NCI-H2227 treated with DMSO at 0.1 percent for 48 hours (cell line): ENCODE measurements at places on chromosomes 1 and 21.
A peak's percentile ranks its signal among the peaks of the same experiment; 100 is the strongest.

DNA sequence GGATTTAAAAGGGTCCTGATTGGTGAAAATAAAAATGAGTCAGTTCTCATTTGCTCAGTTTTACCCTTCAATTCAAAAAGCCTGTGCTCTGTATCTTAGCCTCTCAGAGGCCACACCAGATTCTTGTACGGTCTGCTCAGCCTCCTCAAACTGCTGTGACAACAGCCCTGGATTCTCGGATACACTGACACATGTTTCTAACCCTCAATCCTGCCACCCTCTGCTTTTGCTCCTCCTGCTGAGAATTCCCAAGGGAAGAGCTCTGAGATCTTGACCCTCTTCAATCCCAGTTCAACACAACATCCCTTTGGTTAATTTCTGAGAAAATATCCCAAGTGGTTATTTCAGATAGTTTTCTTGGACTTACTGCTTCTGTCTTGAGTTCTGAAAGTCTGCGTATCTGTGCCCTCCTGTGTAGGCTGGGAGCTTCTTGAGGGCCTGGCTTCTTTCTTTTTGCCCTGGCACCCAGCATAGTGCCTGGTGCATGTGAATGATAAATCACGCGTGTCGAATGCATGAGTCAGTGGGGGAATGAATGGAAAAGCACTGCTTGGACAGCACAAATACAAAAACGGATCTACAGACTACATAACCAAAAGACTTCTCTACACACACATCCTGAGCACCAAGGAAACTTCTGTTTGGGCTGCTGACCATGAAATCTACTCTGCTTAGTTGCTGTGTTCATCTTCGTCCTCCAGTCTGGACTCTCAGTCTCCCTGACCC is 24.5 kb downstream of the IRF2BP2 start:
- DNase-seq = no peak

DNA sequence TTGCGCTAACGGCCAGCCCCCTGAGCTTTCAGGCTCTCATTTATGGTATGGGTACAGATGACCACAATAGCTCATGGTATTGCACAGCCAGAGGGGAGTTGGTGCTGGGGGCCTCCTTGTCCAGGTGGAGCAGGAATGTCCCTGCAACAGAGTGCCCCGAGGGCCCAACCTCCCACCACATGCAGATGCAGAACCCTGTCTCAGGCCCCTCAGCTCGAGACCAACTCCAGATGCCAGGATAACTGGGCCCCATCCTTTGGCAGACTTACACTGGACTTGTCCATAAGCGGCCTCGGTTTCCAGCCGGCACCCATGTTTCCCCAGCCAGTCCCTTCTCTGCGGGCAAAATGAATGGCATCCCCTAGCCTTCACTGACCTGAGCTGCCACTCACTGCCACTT is 67.1 kb downstream of the VWA5B1 start:
- DNase-seq = no peak

DNA sequence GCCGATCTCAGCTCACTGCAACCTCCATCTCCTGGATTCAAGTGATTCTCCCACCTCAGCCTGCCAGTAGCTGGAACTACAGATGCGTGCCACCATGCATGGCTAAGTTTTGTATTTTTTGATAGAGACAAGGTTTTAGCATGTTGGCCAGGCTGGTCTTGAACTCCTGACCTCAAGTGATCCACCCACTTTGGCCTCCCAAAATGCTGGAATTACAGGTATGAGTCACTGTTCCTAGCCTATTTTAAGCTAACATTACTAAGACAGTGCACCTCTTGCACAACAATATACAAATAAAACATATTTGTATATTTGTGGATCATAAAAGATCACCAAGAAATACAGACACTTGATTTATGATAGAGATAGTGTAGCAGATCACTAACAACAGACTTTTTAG is 139.1 kb downstream of the DUSP10 start:
- DNase-seq = no peak

DNA sequence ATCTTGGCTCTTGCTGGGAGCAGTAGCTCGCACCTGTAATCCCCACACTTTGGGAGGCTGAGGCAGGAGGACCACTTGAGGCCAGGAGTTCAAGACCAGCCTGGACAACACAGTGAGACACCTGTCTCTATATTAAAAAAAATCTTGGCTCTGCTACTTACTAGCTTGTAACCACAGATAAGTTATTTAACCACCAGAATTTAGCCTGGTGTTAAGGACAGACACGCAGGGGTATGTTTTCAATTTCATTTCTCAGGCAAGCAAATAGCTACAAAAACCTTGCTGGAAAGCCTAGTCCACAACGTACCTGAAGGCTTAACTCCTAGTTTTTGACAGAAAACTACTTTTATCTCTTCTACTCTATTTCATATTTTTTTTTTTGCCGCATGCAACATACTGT is 24.8 kb upstream of the GFI1 start:
- no peak for DNase-seq

- DNase-seq = no peak
Measured at GRCh38 chr1:188426561-188426960, 1597.8 kb downstream of the PLA2G4A start.

GRCh38 chr1:151590961-151591360 is 20.9 kb upstream of the SNX27 start:
- no peak for DNase-seq

GRCh38 chr1:46352363-46352762 is 11.8 kb downstream of the NSUN4 start:
- no peak for DNase-seq

DNA sequence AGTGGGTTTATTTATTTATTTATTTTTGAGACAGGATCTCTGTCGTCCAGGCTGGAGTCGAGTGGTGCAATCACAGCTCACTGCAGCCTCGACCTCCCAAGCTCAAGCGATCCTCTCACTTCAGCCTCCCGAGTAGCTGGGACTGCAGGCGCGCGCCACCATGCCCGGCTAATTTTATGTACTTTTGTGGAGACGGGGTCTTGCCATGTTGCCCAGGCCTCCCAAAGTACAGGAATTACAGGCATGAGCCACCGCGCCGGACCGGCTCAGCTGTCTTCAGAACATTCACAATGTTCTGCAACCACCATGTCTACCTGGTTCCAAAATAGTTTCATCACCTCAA is 406 bp upstream of the DNAJC8 start:
- no peak for DNase-seq

DNA sequence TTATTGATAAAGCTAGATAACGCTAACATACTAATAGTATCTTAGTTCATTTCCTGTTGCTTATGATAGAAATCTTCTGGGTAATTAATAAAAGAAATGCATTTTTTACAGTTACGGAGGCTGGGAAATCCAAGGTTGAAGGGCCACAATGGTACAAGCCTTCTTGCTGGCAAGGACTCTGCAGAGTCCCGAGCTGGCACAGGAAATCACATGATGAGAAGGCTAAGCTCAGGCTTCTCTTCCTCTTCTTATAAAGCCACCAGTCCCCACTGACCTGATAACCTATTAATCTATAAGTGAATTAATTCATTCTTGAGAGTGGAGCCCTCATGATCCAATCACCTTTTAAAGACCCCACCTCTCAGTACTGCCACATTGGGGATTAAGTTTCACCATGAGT is 82.6 kb downstream of the GPR161 start:
- no peak for DNase-seq

DNA sequence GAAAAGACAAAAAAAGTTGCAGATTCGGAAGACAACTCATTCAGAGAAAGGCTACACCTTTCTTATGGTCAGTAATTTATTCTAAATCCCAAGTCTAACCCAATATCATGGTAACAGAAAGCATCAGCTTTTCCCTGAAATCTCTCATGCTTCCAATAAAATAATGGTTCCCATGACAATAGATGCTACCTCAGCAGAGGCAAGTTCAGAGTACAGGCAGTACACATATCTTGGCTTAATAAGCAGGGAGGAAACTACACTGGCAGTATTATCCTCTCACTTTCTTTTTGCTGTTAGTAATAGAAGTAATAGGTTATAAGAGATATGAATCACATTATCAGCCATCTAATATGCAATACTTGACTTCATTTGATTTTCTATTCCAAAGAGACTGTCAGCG is 137.1 kb downstream of the DPYD start:
- no peak for DNase-seq

- no peak for DNase-seq
Measured at GRCh38 chr1:30028283-30028682, 695.1 kb downstream of the MATN1 start.

DNA sequence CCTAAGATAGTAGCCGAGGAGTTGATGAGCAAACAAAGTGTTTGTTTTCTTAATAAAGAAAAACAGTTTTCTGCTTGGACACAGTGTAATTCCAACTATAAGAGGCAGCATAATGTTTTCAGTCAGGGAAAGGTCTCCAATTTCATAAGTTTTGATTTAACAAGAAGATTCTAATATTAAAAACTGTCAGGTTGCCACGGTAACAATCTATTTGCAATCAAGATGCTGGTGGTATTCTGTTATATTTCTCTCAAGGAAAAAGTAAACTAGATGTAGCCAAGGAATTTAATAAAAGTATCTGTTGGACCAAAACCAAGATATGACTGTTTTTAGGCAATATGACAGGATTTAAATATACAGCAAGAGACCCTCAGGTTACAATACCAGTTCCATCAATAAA is 211.7 kb downstream of the SMYD3 start:
- DNase-seq = no peak

- no peak for DNase-seq
Measured at GRCh38 chr1:223780318-223780717, 65.4 kb downstream of the TP53BP2 start.

DNA sequence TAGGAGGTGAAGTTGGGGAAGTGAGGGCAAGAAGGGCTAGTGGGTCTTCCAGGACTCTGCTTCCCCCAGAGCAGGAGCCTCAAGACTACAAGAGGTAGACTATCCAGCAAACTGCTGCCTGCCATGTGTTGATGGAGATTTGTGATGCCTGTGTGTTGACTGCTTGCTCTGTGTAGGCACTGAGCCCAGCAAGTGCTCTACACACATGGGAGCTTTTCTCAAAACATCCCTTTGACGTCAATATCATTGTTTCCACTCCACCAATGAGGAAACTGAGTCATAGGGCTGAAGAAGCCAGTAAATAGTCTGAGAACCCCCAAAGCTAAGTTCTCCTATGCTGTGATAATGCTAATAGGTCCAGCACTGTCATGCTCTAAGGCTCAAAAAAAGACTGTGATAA is 207.2 kb upstream of the NFIA start:
- DNase-seq = no peak

GRCh38 chr1:43858324-43858723 is 75.3 kb upstream of the ARTN start:
- DNase-seq = no peak

DNA sequence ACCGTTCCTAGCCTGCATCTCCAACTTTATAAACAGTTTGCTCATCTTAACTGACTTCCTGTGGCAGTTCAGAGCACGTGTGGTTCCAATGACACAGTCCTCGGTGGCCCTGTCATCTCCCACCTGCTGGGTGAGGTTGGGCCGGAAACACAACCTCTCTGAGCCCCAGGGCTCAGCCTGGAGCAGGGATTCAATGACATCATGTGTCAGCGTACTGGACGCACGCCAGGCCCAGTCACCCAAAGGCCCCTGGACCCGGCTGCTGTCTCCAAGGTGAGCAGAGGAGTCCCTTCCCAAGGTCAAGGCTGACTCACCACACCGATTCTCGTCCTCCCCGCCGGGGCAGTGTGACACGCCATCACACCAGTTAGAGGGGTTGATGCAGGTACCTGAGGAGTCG is 19.9 kb downstream of the TMPRSS2 start:
- no peak for DNase-seq

DNA sequence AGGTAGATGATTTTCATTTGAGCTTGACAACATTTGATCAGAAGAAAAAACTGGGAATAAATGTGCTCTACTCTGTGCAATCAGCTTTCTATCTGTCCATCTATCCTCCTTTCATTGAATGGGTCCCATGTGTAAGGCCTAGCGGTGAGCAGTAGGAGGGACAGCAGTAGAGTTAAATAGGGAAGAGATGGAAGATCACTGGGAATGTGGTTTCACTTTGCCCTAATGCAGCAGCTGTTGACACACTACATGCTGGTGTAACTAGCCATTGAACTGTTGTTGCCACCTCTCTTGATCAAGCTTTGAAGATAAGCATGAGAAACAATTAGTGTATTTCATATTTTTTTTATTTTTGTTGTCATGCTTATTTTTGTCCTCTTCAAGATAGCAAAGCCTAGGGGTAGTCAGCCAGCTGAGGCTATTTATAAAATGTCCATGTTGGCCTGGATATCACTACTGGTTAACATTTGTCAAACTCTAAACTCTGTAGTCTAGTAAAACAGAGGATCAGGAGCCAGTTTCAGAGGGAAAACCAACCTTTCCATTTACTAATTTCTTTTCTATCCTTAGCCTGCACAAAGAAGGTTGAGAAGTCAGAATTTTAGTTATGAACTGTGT is 41.9 kb downstream of the CACNA1E start:
- DNase-seq = peak; percentile 3

- no peak for DNase-seq
Measured at GRCh38 chr21:28936036-28936435, 56.6 kb downstream of the LTN1 start.

DNA sequence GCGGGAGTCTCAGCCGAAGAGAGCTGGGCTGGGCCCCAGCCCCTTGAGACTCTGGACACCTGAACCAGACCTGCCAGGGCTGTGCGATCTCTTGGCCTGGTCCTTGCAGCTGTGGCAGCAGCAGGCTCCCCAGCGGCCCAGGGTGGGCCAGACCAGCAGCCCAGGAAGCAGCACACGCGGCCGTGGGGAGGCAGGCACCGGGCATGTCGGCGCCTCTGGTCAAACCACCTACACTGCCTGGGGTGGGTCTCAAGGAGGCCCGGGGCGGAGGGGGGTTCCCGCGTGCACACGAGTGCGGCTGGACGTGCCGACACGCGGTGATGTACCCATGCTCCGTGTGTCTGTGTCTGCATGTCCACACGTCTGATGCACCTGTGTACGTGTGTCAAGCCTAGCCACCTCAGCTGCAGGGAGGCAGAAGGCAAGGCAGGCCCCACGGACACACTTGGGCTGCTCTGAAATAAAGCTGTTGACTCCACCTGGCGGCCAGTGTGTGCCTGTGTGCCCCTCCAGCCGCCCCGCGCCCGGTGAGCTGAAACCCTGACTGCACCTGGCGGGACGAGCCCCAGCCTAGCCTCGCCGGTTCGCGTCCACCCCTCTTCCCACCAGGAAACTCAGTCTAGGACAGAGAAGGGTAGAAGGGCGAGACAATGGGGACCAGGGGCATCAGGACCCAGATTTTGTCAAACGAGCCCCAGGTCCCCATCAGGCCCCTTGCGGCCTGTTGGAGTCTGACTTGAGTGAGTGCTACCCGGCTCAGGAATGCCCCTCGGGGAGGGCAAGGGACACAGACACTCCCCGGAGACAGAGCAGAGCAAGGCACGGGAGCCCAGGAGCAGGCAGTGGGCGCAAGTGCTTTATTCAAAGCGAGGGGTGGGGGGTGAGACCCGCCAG is 11.6 kb downstream of the SCNN1D start:
- peak; percentile 44 for DNase-seq

DNA sequence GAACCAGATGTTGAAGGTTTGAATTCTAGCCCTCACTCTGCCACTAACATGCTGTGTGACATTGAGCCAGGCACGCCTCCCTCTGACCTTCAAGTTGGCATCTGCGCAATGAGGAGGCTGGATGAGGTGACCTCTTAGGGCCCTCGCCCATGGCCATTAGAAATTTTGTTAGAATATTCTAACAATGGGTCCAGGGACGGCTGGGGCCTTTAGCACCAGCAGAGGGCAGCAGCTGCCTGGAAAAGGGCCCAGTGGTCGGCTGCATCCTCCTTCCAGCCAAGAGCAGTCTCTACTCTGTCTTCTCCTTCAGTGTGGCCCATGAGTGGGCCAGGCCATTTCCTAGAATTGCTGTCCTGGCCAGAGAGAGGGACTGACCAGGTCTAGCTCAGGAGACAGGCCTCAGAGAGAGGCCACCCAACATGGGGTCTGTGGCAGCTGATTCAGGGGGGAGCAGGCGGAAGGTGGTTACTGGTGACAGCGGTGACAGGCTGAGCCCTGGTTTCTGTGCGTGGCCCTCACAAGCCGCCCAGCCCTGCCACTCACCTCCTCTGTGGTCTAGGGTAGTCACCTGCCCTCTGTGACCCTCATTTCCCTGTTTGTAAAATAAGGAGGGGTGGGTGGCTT is 101.3 kb upstream of the ACTL8 start:
- peak; percentile 60 for DNase-seq
